ENCODE measurements at places on chromosomes 11 and 22. TPM values are rescaled to one million over a fixed set of nuclear protein-coding genes. Genes with fewer than 3 reads are reported as not detected.

Gene KREMEN1
- total RNA-seq = 32.0 TPM

- no peak for DNase-seq
These were observed 8.2 kb downstream of the VPS37C start for GRCh38 chr11:61152816-61153592.

- peak; percentile 88 for DNase-seq
These were observed 50.2 kb downstream of the RPL27A start for GRCh38 chr11:8732748-8733241.

DNA sequence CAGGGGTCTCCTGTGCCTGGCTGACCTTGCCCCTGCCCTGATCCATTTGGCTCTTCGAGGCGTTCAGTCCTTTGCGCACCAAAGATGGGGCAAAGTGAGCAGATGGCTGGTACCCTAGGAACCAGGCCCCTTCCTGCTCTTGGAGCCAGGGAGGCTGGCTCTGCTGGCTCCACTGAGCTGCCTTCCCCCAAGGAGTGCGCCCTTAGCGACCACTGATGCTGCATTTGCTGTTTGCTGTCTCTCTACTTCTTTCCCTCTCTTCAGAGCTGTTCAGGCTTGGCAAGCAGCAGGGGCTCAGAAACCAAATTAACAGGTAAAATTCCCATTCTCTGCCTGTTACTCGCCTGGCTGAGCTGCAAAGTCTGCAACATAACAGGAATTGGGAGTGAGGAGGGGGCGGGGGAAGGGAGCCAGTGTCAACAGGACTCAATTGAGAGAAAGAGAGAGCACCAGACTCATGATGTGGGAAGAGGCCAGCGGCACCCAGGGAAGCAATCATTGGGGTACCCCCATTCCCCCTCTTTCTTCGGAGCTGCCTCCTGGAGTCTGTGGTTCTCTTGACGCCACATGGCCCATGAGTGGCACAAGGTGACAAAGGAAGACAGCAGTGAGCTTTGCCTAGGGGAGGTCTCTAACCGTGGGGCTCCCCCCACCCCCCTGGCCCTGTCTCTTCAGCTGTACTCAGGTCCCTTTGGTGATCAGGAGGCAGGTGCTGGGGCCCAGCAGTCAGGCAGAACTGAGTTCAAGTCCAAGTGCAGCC lies 102.3 kb downstream of the TP53I11 start:
- no peak for DNase-seq

DNA sequence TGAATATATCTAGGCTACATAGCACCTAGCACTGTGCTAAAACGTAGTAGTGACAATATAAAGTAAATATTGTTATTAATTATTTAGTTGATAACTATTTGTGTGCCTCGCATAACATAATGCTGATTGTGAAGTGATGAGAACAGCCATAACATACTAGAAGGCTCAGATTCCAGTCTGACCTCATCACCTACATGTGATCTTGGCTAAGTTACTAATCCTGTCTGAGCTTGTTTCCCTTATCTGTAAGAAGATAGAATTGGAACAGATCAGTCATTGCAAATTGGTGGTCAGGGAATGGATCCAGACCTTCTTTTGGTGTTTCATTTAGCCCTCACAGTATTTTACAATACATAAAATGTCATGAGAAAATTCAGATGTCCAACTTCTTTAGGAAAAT lies 103.4 kb upstream of the SEZ6L start:
- DNase-seq = no peak

DNA sequence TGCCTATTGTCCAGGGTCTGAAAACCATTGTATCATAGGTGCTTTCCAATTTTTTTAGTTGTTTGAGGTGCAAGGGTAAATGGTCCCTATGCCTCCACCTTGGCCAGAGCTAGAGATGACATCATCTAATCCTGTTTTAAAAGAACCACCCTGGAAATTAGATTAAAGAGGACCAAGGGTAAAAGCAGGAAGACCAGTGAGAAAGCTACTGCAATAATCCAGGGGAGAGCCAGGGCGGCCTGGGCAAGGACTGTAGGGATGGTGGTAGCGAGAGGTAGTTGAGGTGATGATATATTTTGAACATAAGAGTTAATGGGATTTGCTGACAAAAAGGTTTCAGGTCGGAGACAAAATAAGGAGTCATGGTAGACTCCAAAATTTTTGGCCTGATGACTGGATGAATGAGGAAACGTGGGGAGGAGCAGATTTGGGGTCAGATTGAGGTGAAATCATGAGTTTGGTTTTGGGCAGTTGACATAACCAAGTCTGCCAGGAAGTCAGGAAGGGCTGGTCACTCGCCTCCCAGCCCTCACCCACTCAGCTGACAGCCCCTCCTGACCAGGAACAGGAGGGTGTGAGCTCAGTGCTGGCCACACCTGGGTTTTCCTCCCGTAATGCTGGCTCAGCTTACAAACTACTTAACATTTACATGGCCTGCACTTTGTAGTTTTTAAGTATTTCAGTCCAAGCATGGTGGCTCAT lies 23.0 kb downstream of the SCN4B start:
- no peak for DNase-seq
